Activated CD4-positive, alpha-beta memory T cell treated with anti-CD3 and anti-CD28 coated beads for 36 hours (primary cell): ENCODE measurements at places on chromosomes 16 and 17.
A peak's percentile ranks its signal among the peaks of the same experiment; 100 is the strongest.

GRCh38 chr17:82300707-82301270 is 16.6 kb downstream of the CD7 start:
- DNase-seq, result peak; percentile 83

- no peak for DNase-seq
These were observed 3.1 kb upstream of the KRT36 start for GRCh38 chr17:41492771-41493170.

DNA sequence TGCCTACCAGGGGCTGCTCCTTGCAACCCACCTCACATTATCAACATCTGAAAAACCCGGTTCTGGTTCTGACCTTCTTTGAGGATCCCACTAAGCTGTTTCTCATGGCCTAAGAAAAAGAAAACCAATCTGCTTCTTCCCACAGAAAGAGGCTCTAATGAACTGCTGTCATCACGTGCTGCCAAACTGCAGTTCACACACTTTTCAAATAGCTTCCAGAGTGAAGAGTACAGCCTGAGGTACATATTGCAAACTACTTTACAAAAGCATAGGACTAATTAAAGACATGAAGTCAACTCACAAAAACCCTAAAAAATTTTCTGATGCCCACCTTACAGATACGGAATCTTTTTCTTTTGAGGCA is 36.7 kb downstream of the SMG6 start:
- no peak for DNase-seq

- no peak for DNase-seq
These were observed 426.7 kb upstream of the SALL1 start for GRCh38 chr16:51577621-51578303.

DNA sequence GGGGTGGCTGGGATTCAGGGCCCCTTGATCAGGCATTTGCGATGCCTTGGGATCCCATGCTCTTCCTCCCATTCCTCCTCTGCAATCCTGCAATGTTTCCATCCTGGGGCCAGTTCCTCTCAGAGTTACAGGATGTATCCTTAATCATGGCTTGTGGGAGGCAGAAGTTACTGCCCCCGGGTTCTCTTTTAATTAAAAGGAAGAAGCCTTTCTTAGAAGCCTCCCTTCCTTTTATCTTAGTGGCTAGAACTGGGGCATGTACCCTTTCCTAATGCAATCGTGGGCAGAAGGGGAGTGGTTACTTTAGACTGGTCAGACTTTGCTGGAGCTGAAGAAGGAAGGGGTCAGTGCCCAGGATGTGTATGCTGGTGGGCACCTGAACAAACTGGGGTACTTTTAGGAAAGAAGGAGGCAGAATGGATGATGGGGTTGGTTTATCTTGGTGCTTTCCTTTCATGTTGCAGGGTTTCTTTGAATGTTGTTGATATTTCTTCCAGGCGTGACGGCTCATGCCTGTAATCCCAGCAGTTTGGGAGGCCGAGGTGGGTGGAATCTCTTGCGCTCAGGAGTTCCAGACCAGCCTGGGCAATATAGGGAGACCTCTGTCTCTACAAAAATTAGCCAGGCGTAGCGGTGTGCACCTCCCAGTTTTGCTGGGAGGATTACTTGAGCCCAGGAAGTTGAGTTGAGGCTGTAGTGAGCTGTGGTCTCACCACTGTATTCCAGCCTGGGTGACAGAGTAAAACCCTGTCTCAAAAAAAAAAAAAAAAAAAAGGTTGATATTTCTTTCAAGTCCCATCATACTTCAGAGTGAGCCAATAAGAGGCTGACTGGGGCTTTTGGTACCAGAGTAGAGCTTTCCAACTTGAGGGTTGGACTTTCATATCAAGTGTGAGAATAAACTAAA is 13.2 kb upstream of the SPN start:
- DNase-seq, result no peak

DNA sequence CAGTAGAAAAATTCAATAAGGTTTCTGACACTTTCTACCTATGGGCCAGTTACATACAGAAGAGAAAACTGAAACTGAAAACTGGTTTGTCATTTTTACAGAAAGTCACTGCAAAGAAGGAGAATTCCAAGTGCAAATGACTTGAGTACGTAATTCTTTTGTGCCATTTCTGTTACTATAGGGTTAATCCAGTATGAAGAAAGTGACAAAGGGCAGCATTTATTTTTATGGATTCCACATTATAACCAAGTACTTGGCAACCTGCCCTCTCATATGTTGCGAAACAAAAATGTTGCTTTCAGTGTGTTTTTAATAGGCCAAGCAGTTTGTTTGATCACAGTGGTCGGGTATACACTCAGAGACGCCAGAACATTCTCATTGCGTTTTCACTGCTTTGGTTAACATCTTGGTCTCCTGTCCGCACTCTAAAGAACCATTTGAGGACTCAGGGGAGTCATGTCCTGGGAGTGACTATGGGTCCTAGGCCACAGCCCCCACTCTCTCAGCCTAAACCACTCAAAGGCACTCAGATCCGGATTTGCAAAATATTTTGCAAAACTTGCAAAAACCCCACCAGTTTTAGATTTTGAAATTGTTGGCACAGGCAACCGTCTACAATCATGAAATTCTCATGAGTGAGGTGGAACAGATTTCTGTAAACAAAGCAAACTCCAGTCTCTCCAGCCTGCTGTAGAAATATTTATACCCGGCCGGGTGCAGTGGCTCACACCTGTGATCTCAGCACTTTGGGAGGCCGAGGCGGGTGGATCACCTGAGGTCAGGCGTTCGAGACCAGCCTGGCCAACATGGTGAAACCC is 15.4 kb upstream of the HELZ start:
- no peak for DNase-seq

DNA sequence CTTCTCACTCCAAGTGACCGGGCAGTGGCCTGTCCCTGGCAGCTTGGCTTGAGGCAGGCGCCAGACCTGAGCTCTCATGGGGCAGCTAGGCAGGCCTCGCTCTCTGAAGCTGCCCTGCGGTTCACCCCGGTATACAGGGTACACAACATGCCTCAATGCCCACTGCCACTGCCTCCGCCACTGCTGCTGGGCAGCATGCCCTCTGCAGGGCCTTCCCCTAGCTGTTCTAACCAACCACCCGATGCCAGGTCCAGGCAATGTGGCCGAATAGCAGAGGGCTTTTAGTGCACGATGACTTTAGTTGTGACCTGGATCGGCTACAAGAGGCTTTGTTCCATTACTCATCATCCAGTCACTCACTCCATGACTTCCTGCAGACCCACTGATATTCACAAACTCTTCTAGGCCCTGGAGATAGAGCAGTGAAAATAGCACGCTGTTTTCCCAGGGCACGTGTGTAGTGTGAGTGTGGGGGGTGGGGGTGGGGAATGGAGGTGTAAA is 19.7 kb downstream of the CDC42EP4 start:
- DNase-seq, result no peak

GRCh38 chr16:27108826-27109665 is 42.3 kb downstream of the C16orf82 start:
- no peak for DNase-seq

GRCh38 chr17:41535764-41536481 is 7.8 kb upstream of the KRT19 start:
- no peak for DNase-seq

- DNase-seq, result no peak
These were observed 15.7 kb downstream of the CARHSP1 start for GRCh38 chr16:8853150-8853549.

DNA sequence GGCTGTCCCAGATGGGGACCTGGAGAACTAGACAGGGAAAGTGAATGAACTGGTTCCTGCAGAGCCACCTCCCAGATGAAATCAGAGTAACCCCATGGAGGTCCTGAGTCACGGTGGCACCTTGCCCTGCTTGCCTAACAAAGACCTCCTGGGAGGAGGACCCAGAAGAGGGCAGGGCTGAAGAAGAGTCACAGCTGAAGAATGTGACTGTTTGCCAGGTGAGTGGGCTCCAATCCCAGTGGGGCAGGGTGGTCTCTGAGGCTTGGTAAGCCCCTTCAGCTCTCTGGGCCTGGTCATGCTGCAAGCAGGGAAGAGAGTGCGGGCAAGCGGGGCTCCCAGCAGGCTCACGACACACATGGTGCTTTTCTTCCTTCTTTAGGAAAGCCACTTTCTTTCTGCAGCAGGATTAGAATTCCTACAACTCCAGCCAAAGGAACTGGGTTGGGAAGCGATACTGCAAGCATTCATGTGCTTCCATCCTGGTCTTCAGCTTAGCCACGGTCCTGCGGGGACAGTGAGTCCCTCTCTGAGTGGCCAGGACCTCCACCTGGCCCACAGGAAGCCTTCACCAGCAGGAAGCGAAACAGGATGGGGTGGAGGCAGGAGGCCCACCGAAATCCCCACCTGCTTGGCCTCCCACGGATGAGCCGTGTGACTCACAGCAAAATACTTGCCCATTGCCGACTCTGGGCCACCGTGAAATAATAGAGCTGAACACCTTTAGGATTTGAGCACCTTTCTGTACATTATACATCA is 4.3 kb downstream of the C16orf74 start:
- DNase-seq, result peak; percentile 18
